ENCODE measurements at places on chromosomes 7 and 10. TPM values are rescaled to one million over a fixed set of nuclear protein-coding genes. Genes with fewer than 3 reads are reported as not detected.

The PSMC2 gene
- polyA plus RNA-seq: 306 TPM

The AKR1D1 gene
- polyA plus RNA-seq: not detected

The NEBL gene
- 10.8 TPM for polyA plus RNA-seq

The NODAL gene
- polyA plus RNA-seq: 0.99 TPM

The EBLN1 gene
- polyA plus RNA-seq: not detected

The NEUROD6 gene
- 0.11 TPM for polyA plus RNA-seq

The TMEM273 gene
- polyA plus RNA-seq: not detected

The PTF1A gene
- not detected for polyA plus RNA-seq

The NME8 gene
- polyA plus RNA-seq: not detected

The WNT16 gene
- 40.3 TPM for polyA plus RNA-seq

The SPDYE16 gene
- polyA plus RNA-seq: 0.51 TPM

The SFTPA1 gene
- polyA plus RNA-seq: not detected

The SPDYE9 gene
- 1.4 TPM for polyA plus RNA-seq

The SPDYE2B gene
- 0.35 TPM for polyA plus RNA-seq

Measured in Purkinje cell (primary cell).